ENCODE measurements at places on chromosomes 5 and 9.
A peak's percentile ranks its signal among the peaks of the same experiment; 100 is the strongest.

GRCh38 chr5:115708819-115709477 lies 83.1 kb upstream of the TMED7 start:
- no peak for DNase-seq

DNA sequence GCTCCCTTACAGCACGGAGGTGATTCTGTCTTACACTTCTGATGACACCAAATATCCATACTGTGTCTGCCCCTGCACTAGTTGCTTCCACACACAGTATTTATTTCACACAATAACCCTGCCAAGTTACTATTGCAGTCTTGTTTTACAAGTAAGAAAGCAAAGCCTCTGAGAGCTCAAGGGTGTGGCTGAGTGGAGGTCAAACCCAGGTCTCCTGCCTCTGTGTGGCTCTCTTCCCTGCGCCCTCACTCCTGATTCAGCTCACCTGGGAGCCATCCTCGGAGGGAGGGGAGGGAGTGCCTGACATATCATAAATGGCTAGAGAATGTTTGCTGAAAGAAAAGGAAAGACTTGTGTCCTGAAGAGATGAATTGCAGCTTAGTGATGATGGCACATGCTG lies 41.0 kb downstream of the MVB12B start:
- no peak for DNase-seq

DNA sequence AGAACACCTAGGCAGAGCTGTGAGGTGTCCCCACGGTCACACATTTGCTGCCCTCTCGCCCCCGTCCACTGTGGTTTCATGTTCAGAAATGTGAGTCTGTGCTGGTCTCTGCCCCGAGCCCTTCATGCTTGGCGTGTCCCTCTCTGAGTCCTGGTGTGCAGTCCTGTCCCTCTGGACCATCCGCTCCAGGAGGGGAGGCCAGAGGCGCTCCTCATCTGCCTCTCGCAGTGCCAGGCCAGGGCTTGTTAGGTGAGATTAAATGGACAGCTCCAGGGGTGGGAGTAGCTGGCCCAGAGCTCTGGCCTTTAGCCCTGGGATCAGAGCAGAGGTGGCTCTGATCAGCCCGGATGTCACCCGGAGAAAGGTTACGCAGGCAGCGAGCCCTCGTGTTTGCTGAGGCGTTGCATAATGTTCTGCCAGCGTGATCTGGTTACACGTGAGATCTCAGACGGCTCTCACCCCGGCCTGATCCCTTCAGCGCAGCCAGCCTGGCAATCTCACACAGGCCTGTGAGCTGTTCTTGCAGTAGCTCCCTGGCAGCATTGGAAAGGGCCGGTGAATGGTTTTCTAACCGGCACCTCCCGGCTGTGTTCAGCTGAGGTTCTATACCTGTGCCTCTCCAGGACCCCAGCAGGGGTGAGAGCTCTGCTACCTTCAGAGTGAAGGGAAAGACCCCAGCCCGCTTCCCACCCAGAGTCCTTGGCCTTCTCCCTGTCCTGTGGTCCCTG lies 24.5 kb downstream of the PTGES2 start:
- no peak for DNase-seq

- peak; percentile 40 for DNase-seq
Observed at GRCh38 chr5:139561655-139562451, 714 bp downstream of the UBE2D2 start.

- no peak for DNase-seq
Observed at GRCh38 chr9:35407846-35408245, 82.1 kb upstream of the RUSC2 start.

- DNase-seq = no peak
Observed at GRCh38 chr5:82422751-82423181, 144.6 kb upstream of the RPS23 start.

GRCh38 chr5:142100307-142100706 lies 8.3 kb upstream of the NDFIP1 start:
- no peak for DNase-seq

DNA sequence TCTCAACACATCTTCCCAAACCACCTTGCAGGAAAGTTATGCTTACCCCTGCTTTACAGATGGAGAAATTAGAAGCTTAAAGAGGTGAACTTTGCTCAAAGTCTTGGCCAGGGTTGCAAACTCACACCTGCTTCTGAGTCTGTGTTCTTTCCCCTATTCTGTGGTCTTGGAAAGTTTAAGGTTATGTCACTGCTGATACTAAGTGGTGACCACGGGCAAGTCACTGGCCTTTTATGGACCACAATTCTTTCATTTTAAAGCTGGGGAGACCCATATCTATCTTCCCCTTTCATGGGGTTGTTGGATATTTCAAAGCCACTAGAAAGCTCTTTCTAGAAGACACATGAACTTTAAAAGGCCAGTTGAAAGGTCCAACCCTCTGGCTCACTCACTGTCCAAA lies 95.4 kb upstream of the KLF4 start:
- DNase-seq = no peak

- peak; percentile 85 for DNase-seq
Observed at GRCh38 chr5:55146543-55147151, 13.3 kb upstream of the GPX8 start.

DNA sequence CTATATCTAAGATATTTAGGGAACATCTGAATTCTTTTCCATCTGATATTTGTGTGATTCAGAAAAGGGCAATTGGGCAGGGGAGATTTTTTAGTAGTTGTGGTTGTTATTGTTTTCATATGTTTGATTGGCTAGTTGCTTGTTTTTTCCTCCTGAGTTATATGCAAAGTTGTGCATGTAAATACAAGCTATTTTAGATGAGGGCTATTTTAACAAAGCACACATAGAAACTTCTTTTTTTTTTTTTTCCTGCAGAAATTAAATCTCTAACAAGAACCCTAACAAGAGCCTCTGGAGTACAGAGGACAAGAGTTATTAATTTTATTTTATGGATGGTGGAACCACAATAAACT lies 559.1 kb downstream of the CETN3 start:
- no peak for DNase-seq

DNA sequence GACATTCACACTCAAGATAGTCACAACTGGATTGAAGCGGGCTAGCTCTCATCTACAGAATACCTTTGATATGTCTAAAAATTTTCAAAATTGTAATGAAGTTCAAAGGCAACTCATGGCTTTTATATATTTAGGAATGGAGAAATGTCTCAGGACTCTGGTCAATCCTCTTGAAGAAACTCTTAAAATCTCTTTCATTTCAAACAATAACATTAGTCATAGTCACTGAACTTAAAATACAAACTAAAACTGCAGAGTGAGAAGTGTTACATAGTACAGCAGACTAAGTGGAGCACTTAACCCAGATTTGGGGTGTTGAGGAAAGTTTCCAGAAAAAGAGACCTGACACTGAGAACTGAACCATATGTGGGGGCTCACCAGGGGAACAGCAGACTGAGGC lies 20.7 kb downstream of the FANCC start:
- DNase-seq = no peak

- DNase-seq = no peak
Observed at GRCh38 chr9:128399861-128400260, 20.8 kb upstream of the CERCAM start.

GRCh38 chr5:154288145-154288544 lies 97.6 kb downstream of the GALNT10 start:
- no peak for DNase-seq

DNA sequence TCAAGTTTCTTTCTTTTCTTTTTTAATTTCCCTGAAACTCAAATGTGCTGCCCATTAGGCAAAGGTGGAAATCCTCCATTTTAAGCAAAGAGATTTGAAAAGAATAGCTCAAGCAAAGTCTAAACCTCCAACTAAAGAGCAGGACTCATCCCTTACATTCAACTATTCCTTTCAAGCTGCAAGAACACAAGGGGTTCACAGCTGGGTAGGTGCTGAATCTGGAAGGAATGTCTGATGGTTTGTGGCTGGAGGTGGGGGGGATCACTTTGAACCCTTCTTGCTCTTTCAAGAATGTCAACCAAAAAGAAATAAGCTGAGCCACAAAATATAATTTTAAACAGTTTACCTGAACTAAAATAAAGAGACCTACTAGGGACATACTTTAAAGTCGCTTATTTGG lies 375.7 kb upstream of the CDH10 start:
- DNase-seq = no peak

- DNase-seq = no peak
Observed at GRCh38 chr5:89072842-89073672, 190.1 kb upstream of the MEF2C start.

GRCh38 chr9:137789295-137789895 lies 88.2 kb upstream of the CACNA1B start:
- DNase-seq = no peak

DNA sequence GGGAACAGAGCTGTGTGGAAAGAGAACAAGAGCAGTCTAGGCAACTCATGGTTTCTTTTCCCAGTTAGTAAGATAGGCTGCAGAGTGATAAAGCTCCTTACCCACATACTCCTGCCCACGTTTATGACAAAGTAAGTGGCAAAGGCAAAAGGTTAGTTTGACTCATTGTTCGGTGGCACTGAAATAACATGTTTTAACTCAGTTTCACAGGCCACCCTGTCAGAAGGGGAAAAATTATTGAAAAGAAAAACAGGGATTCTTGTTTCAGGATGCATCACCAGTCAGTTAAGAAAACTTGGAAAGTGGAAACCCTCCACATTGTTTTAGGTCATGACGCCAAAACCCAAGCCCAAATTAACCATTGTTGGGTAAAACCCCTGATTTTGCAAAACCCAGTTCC lies 22.3 kb upstream of the DAB2 start:
- DNase-seq = peak; percentile 81
